Muscle of back (tissue), 13 donors: ENCODE measurements at places on chromosomes 13 and 19.

DNA sequence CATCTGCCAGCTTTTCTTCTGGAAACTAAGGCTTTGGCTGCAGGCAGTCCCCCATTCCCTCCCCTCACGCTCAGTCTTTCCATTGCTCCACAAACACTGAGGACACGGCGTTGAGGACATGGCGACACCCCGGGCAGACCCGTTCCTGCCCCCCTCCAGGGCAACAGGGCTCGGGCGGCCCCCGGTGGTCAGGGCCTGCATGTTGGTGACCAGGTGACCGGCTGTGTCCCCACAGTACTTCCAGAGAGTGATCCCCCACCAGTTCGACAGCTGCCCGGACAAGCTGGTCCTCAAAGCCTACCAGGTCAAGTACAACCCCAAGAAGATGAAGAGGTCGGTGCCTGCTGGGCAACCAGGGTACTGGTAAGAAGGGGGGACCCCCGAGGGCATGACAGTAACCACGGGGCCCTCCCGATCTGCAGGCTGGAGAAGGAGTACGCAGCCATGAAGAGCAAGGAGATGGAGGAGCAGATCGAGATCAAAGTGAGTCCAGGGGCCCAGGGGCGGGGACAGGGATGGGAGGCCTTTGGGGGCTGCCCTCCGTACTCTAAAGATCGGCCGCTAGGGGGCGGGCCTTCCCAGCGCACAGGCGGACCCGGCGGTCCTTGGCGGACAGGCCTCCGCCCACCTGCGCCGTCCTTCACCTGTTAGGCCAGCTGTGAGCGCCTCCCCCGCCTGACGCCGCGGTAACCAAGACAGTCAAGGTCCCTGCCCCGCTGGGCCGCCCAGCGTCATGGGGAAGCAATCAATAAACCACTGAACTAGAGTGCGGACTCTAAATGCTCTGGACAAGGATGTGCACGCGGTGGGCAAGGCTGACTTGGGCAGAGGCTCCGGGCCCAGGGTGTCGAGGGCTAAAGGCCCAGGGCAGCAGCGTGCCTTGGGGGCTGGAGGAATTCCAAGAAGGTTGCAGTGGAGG, 21.1 kb downstream of the PRR36 start:
- DNase-seq, result peak; percentile 67

GRCh38 chr19:34639491-34640085, 37.4 kb downstream of the SCGB2B2 start:
- DNase-seq, result peak; percentile 69

DNA sequence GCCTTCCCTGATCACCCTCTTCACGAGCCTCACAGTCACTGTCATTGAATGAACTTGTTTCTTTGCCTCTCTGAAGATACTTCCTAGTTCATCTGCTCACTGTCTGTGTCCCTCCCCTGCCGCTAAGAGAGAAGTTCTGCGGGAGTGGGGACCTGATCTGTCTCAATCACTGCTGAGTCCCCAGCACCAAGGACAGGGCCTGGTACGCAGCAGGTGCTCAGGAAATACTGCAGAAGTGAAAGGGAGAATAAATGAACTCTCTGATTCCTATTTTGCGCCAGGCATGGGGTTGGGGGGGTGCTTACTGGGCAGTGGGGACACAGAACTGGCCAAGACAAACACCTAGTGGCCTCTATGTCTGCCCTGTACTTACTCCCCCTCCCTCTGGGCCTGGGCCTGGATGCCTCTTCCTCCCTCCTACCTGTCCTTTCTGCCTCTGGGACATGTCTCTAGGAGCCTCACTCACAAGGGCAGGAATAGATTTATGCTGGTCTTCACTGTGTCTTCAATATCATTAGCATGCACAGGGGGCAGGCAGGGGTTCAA, 17.5 kb downstream of the FCGBP start:
- DNase-seq, result no peak

GRCh38 chr13:45474584-45475454, 10.1 kb downstream of the COG3 start:
- DNase-seq, result no peak

- no peak for DNase-seq
Observed at GRCh38 chr19:33673996-33674625, 52.4 kb downstream of the CHST8 start.

DNA sequence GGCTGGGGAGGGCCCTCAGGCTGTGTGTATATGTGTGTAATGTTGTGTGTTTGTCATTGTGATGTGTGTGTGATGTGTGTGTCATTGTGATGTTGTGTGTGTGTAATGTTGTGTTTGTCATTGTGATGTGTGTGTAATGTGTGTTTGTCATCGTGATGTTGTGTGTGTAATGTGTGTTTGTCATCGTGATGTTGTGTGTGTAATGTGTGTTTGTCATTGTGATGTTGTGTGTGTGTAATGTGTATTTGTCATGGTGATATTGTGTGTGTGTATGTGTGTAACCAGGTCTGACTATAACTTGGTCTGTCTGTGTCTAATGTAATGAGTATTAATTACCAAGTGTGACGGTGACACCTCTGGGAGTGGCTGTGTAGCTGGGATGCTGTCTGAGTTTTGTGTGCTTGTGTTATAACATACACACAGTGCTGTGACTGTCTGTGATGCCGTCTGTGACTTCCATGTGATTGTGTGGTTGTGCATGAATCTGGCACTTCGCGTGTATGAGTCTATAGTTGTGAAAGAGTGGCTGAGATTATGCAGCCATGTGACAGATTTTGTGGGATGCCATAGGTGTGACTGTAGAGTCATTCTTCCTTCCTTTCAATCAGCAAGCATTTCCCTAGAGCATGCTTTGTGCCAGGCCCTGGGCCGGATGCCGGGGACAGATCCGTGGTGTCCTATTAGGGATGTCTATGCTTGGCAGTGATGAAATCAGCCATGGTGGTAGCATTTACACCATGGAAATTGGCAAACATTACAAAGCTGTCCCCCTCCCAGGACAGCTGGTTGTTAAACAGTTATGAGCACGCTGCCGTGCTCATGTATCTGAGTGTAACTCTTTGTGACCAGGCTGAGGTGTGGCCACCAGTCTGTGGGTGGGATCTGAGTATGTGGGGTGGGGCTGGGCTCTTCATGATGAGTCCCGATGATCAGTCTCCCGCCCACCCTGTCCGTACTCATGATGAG, 6.4 kb downstream of the TNFSF14 start:
- DNase-seq, result no peak

- no peak for DNase-seq
Observed at GRCh38 chr13:62524061-62524460, 1108.4 kb upstream of the PCDH20 start.
